DMS 273 treated with DMSO at 0.1 percent for 48 hours (cell line): ENCODE measurements at places on chromosomes 11 and 22.

DNA sequence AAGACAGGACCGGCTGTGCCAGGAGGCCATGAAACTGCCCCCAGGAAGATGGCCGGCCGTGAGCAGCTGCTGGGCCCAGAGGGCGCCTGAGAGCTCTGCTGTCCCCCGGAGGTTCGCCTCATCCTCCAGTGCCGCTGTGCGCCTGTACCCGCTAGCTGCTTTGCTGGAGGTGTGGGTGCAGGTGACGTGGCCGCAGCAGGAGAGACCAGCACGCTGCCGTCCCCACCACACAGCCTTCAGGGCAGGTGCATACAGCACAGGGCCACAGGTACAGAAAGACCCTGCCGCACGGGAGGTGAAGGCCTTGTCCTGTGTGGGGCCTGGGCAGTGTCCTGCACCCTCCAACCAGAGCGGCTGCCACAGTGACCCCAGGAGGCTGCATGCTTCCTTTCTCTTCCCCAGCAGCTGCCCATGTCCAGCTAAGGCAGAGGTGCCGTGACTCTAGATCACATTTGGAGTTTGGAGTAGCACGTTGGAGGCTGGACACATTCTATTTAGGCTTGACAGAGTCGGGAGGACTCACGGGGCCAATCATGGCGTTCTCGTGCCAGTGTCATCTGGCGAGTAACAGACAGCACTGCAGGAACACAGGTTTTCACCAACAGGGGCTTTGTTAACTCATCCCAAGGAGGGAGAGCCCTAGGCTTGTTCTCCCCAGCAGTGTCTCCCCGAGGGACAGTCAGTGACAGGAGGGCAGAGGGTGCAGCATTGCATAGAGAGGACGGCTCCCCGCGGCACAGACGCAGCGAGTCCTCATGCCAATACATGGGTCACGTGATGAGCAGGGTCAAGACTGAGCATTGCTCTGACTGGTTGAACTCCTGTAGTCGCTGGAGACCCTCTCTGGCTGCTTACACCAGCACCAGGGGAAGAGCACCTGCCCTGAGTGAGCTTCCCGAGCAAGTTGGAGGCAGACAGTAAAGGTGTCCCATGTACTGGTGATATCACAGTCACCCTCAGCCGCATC is 18.7 kb upstream of the PANX2 start:
- DNase-seq: no peak

- no peak for DNase-seq
These were observed 33.7 kb upstream of the MPPED1 start for GRCh38 chr22:43377896-43378704.

GRCh38 chr11:62804310-62805075 is 747 bp downstream of the NXF1 start:
- DNase-seq: no peak

DNA sequence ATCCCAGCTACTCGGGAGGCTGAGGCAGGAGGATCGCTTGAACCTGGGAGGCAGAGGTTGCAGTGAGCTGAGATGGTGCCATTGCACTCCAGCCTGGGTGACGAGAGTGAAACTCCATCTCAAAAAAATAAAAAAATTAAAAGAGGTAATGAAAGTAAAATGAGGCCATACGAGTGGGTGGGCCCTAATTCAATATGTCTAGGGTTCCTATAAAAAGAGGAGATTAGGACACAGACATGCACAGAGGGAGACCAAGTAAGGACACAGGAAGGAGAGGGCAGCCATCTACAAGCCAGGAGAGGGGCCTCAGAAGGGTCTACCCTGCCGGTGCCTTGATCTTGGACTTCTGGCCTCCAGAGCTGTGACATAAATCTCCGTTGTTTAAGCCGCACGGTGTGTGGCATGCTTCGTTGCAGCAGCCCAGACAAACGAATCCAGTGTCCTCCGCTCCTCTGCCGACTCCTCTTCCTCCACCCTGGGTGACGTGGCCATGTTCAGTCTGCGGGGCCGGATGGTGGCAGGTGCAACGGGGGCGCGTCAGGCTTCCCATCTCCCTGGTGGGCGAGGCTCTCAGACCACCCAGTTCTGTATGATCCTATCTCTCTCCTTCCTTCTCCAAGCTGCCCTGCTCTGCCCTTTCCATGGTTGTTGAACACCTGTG is 51.6 kb upstream of the PARVG start:
- DNase-seq: no peak

GRCh38 chr11:1880746-1881441 is 10.8 kb downstream of the PRR33 start:
- DNase-seq: no peak

DNA sequence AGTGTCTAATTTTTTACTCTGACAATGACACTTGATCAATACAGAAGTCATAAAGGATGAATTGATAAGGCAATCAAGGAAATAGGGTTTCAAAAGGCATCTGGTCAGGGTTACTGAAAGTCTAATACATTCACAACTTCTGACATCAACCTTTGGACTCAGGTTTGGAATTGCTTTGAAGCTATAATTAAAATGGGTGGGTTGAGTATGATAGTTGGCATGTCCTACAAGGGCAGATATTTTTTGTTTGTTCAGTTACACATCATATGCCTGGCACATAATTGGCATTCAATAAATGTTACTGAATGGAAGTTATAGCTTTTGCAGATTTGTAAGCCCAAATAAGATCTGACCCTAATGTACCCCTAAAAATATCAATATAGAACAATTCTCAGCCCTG is 7.3 kb upstream of the FUT4 start:
- DNase-seq: no peak

DNA sequence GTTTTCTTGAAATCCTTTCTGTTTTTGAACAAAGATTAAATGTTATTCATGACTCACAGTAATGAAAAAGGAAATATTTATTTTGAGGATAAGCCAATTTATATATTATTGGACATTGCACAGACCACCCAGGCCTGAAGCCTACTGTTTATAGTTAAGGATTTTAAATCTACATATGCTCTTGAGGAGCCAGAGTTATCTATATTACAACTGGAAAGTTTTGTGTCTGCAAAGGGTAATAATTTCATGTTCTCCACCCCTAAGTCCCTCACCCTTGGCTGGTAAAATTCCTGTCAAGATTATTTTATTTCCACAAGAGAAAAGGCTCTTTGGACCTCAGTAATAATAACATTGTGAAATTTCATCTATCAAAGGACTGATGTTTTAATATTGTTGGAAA is 228.2 kb downstream of the TMEM135 start:
- DNase-seq: no peak

GRCh38 chr11:125766251-125766650 is 12.4 kb downstream of the PATE2 start:
- DNase-seq: no peak

DNA sequence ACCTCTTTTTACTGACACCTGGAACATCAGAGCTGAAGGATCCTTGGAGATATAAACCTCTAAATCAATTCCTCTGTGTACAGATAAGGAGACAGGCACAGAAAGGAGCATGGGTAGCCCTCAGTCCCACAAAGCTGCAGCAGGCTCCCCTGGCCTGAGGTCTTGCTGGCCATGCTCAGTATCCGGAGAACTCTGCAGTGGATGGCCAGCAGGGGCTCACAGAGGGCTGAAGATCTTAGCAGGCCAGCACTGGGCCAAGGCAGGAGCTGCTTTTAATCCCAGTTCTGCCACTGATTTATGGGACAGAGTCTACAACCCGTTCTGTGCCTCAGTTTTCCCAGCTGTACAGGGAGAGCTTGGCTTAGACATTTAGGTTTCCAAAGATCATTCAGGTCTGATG is 52.6 kb upstream of the LRRC32 start:
- no peak for DNase-seq

- no peak for DNase-seq
These were observed 46.1 kb downstream of the ALX4 start for GRCh38 chr11:44263738-44264437.

DNA sequence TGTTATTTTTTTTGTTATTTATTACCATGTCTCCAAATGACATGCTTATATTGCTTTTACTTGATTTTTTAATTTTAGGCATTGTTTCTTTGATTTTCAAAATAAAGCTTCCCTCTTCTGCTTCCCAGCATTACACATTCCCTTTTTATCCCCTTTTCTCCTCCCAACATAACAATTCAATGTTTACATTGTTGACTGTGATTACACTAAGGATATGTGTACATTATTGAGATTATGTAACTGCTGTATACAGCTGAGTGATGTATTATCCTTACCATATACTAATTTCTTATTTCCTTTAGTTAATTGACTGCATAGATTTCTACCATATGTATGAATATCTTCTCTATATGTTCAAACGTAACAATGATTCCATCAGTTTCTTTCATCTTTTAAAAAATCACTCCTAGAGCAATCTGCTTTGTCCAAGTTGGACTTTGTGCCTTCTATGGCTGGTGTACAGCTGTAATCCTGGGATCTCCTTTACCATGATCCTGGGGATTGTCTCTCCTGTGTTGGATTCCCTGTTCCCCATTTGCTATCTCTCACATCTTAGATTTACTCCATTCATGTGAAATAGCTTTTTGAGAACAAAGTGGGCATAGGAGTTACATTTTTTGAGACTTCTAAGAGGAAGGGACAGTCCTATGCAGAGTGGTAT is 21.6 kb downstream of the AASDHPPT start:
- DNase-seq: no peak

DNA sequence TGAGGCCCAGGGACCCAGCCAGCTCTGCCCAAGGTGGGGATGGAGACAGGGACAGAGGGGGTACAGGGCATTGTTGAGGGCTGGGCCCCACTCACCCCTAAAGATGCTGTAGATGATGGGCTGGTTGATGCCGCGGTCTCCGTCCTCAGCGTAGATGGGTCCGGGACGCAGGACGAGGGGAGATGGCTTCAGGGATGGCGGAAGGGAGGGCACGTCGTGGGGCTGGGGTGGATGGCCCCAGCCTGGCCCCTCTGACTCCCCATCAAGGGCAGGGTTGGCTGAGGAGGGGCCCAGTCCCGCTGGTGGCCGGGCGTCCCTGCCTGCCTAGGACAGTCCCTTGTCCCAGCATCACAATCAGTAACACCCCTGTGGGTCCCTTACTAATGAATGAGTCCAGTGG is 4.5 kb upstream of the IRF7 start:
- DNase-seq: no peak

DNA sequence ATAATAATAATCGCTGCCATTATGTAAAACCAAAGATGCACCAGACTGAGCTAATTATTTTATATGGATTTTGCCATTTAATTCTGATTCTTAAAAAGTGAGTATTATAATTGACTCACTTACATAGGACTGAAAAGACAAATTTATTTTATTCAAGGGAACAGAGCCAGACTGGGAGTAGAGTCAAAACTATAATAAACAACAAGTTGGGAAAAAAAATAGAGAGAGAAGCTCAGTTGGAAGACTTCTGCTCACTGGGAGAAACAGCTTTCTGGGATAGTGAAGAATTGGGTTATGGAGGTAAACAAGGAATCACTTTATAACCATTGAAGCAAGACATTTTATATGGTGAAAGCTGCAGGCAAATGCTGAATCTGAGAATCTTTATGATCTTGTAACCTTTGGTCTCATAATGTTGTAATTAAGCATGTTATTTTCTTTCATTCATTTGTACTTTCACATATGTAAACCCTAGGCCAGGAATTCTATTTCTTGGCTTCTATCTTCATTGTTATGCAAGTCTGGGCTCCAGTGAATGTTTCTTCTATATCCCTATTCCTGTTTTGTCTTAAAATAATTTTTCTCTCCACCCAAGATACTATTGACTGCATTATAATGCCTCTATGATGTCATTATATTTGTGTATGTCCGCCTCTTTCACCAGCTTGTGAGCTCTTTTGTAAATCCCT is 725.3 kb upstream of the CCDC179 start:
- DNase-seq: no peak

GRCh38 chr11:123187665-123188507 is 7.2 kb downstream of the CLMP start:
- DNase-seq: no peak
